ENCODE measurements at places on chromosomes 2 and 18.

GRCh38 chr2:237720957-237721356 is 77.6 kb upstream of the RBM44 start:
- no peak for DNase-seq

DNA sequence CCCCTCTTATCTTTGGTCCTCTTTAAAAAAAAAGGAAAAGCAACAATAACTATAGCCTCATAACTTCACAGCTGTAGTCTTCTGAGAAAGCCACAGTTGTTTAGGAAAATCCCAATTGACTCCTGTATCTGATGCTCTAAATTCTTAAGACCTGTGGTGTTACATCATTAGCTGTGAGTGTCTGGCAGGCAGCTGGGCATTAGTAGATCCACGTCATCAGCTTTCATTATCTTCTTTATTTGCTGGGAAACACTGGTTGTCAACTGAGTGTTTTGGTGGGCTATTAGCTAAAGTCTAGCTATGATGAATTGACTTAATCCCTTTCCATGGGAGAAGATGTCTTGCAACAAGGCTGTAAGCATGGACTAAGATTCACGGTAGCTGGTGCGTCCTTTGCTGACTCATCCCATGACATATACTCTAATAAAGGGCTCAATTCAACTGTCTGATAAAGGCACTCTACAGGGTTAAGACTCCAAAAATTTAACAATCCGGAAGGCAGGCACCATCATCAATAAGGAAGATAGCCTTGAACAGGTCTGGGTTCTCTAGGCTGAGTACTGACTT is 517.2 kb downstream of the PLCL1 start:
- no peak for DNase-seq

- no peak for DNase-seq
Measured at GRCh38 chr18:28846958-28847357, 670.0 kb upstream of the CDH2 start.

DNA sequence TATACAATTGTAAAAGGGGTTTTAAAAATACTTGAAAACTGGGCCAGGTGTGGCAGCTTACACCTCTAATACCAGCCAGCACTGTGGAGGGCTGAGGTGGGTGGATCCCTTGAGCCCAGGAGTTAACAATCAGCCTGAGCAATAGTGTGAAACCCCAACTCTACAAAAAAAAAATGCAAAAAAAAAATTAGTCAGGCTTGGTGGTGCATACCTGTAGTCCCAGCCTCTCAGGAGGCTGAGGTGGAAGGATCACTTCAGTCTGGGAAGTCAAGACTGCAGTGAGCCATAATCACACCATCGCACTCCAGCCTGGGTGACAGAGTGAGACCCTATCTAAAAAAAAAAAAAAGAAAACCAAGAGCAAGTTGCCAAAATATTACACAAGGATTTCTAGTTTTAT is 182.7 kb downstream of the UBE2E3 start:
- no peak for DNase-seq

DNA sequence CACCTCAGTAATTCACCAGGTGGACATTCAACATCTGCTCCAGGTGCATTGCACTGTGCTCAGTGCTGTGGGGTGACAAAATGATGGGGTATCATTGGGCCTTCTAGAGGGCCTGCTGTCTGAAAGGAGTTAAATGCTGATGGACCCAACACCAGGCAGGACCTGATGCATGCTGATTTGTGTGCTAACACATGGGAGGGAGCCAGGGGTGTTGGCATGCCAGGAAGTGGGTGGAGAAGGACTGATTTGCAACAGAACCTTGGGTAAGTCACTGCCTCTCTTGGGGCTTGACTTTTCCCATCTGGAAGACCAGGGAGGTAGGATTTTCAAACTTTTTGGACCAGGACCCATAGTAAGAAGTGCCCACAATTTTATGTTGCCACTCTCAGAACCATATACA is 57.9 kb upstream of the CXCR4 start:
- no peak for DNase-seq

DNA sequence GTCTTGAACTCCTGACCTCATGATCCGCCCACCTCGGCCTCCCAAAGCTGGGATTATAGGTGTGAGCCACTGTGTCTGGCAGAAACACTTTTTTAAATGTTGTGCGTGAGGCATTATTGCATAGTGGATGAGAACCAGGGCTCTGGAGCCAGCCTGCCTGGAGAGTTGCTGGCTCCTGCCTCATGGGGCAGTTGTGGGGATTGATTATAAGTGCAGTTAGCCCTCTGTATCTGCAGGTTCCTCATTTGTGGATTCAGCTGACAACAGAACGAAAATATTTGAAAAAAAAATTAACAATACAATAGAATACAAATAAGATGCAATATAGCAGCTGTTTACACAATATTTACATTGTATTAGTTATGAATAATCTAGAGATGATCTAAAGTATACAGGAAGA is 129.4 kb upstream of the EML6 start:
- DNase-seq = no peak

DNA sequence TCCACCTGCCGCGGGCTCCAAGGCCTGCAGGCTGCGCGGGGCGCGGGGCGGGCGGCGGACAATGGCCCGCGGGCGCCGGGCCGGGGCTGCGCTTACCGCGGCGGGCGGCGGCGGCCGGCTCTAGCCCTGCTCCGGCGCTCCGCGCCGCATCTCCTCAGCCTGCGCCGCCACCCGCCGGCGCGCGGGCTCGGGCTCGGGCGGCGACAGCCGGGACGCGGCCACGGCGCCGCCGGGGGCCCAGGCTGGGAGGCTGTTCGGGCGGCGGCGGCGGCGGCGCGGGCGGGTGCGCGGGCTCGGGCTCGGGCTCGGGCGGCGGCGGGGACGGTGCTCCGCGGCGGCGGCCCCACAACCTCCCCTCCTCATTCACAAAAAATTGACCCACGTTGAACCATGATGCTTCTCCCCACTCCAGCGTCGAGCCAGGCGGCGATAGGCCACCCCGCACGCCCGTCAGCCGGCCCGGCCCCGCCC is at the start of gene HDAC4:
Gene HDAC4, minus strand, starts transcription at position 425 of the 471 bp plus-strand sequence. CDS start 48,321 bp downstream, outside the sequence.
- DNase-seq = no peak

GRCh38 chr2:39725401-39725800 is 53.7 kb downstream of the THUMPD2 start:
- no peak for DNase-seq

- DNase-seq = no peak
Measured at GRCh38 chr2:156695595-156695994, 259.4 kb downstream of the GPD2 start.

DNA sequence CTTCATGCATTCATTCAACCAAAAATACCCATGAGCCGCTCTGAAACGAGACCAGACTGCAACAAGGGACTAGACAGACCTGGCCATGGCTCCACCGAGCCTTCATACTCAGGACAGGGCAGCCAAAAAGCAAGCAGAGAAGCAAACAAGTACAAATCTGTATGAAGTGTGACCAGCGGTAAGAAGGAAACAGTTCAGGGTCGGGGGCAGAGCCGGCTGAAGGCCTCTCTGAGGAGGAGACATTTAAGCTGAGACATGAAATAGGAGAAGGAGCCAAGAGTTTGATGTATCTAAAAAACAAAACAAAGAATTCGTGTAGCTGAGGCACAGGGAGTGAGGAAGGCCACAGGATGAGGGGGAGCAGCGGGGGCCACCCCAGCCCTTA is 21.3 kb upstream of the SLC66A3 start:
- no peak for DNase-seq

GRCh38 chr2:168212866-168213265 is 34.5 kb downstream of the STK39 start:
- no peak for DNase-seq

DNA sequence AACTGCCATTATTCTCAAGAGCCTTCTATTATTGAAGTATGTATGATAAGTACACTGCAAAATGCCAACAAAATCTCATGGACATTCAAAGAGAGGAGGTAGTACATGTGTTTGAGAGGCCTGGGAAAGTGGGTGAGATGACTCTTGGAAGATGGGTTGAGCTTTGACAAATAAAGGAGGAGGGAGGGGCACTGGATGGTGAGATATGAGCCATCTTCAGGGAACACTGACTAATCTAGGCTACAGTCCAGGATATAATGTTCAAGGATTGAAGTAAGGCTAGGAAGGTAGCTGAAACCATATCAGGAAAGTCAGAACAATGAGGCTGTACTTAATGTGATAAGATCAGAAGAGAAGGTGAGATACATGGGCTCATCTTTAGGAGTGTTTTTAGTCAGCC is 559.7 kb downstream of the ZEB2 start:
- peak; percentile 2 for DNase-seq

- no peak for DNase-seq
Measured at GRCh38 chr18:36519358-36519757, 221.8 kb downstream of the FHOD3 start.

DNA sequence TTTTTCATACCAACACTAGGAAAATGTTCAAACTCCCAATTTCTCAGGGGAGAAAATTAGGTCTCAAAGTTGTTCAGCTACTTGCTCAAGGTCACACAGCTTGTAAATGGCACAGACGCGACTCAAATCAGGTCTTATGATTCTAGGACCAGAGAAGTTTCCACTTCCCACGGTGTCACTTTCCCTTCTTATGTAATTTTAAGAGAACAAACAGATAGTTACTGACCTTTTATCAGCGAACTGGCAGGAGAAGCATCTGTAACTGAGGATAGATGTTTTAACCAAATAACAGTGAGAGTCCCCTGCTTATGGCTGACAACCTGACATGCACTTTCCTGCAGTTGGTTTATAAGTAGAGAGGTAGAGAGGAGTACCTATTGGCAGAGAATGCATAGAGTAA is 2.1 kb upstream of the KCNJ3 start:
- no peak for DNase-seq

GRCh38 chr2:81068144-81068543 is 763.6 kb upstream of the LRRTM1 start:
- DNase-seq = no peak
